Posterior vena cava (tissue), 2 donors: ENCODE measurements at places on chromosomes 7 and 10. TPM values are rescaled to one million over a fixed set of nuclear protein-coding genes. Genes with fewer than 3 reads are reported as not detected.

The AKR1C2 gene
- 42.7 TPM for total RNA-seq

The CFAP69 gene
- 13.0 TPM for total RNA-seq

The PRLHR gene
- not detected for total RNA-seq

The AKR1C3 gene
- total RNA-seq: 21.0 TPM

The ASZ1 gene
- not detected for total RNA-seq

The COL17A1 gene
- total RNA-seq: 0.48 TPM

The ZNF804B gene
- not detected for total RNA-seq

The PNLIP gene
- total RNA-seq: 4.8 TPM

The CACNB2 gene
- 16.8 TPM for total RNA-seq

The ZNF800 gene
- total RNA-seq: 31.3 TPM

The TMEM176A gene
- total RNA-seq: 70.7 TPM

The CALML5 gene
- not detected for total RNA-seq

The GRID2IP gene
- total RNA-seq: not detected
